ENCODE measurements at places on chromosomes 3 and 15.

GRCh38 chr15:95119041-95119610, 887.8 kb downstream of the MCTP2 start:
- DNase-seq, result no peak

- DNase-seq, result no peak
Measured at GRCh38 chr3:130711565-130712324, 34.9 kb downstream of the PIK3R4 start.

DNA sequence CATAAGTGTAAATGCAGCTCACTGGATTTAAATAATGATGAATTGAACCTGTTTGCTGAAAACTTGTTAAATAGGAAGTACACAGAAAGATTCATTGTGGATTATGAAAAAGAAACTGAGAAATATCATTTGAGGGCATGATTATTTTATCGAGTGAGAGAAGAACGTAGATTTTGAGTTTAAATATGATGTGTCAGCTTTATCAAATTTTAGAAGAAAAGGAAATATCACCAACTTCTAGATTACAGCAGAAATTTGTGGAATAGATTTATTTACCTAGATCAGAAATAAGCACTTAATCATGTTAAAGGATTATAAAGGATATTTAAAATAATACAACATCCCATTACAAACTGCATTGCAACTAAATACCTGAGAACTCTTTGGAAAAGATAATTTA, 315.5 kb downstream of the ZPLD1 start:
- no peak for DNase-seq

GRCh38 chr3:194711913-194712312, 26.2 kb downstream of the FAM43A start:
- DNase-seq, result no peak

- DNase-seq, result peak; percentile 88
Measured at GRCh38 chr3:174440741-174441587, 418.2 kb upstream of the NAALADL2 start.

GRCh38 chr3:48187301-48187578, 977 bp downstream of the CDC25A start:
- DNase-seq, result no peak

GRCh38 chr3:52894756-52895155, 2.6 kb downstream of the STIMATE start:
- DNase-seq, result no peak

DNA sequence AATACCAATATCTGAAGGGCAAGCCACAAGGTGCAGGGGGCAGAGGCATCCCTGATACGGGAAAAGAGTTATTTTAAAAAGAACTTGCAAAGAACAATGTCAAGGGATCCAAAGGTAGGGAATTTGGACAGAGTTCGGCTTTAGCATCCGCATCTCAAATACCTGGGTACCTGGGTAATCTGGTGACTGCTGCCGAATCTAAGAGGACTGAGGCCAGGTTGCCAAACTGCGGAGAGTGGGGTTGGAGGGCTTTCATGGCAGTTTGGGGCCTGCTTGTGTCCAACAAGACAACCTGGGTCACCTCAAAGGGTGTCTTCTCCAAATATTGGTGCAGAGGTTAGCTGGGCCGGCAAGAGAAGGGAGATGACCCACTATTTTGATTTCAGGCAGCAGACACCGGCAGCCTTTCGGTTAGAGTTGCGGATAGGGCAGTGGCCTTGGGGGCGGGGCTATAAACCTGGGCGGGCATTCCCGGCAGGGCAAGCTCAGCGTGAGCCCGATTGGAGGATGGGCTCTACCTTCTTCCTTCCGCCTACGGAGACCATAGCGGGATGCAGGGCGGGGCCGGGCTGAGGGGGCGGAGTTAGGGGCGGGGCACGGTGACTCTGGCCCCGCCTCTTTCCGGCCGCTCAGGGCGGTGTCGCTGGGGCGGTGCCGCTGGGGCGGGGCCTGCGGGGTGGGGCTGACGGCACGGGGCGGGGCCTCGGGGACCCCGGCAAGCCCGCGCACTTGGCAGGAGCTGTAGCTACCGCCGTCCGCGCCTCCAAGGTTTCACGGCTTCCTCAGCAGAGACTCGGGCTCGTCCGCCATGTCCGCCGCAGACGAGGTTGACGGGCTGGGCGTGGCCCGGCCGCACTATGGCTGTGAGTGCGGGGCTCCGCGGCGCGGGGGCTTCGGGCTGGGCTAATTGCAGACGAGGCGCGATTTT, at the start of gene IQGAP1:
Gene IQGAP1, plus strand, starts transcription at position 709 of the 928 bp plus-strand sequence. Its CDS starts 100 bp downstream, at position 809.
- peak; percentile 98 for DNase-seq

DNA sequence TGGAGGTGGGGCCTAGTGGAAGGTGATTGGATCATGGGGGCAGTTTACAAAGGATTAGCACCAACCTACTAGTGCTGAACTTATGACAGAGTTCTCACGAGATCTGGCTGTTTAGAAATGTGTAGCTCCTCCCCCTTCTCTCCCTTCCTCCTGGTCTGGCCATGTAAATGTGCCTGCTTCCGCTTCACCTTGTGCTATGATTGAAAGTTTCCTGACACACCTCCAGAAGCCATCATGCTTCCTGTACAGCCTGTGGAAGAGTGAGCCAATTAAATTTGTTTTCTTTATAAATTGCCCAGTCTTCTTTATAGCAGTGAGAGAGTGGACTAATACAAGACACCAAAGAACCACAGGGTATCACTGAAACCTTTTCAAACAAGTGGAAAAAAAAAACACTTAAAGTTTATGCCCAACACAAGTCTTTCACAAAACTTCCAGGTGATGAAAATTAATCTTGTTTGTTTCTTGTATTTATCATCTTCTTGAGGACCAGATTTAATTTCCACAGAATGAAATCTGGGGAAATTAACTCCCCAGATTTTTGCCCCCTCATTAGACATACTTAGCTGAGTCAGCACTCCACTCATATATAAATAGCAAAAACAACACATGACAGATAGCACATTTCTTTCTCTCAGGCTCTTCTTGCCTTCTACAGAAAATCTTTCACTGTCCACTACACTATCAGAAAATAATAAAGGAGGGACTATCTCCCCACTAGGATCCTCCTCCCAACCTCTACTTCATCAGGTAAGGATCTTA, 847.2 kb downstream of the TUSC7 start:
- no peak for DNase-seq

DNA sequence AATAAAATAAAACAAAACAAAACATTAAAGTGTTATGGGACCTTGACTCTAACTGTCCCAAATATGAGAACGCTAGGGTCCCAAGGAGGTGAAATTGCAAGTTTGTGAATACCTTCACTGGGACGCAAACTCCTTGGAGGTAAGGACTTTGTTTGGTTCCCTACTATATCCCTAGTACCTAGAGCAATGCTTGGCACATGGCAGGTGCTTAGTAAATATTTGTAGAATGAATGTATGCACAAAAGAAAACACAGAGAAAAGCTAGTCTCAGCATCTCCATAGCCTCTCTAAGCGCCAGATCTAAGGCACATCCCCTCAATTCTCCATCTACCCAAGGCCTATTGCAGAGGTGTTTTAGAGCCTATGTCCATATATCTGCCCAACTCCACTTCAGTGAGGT, 30.5 kb downstream of the GPR176 start:
- no peak for DNase-seq

- no peak for DNase-seq
Measured at GRCh38 chr15:64640146-64640871, 135.1 kb downstream of the RBPMS2 start.

- DNase-seq, result no peak
Measured at GRCh38 chr15:80730387-80730786, 35.3 kb downstream of the ABHD17C start.

DNA sequence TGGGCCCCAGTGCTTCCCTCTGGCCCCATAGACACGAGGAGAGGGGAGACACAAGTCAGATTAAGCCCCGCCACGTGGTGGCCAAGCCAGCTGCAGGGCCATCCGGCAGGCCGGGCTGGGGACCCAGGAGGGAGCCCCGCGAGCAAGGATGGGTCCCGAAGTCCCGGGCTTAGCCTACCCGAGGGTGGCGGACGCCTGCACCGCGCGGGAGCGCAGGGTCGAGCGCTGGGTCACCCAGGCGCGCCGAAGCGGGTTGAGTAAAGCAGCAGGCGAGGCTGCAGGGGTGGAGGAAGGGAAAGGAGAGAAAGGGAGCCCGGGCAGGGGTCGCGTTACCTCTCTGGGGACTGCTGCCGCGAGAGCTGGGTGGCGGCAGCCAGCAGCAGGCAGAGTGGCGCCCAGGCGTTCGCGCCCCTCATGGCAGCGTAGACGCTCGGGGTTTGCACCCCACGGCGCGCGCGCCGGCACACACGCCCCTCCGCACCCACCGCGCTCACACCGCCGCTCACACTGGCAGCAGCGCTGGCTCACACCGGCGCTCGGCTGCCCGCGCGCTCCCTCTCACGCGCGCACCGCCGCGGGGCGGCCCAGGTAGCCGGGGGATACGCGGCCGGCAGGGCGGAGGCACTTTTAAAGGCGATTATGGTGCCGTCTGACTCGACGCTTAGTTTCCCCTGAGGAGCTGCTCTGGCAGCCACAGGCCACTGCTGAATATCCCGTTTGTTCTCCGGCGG, at the start of gene PCOLCE2:
Gene PCOLCE2, minus strand, starts transcription at position 603 of the 731 bp plus-strand sequence. Its CDS starts 187 bp downstream, at position 416.
- peak; percentile 4 for DNase-seq

DNA sequence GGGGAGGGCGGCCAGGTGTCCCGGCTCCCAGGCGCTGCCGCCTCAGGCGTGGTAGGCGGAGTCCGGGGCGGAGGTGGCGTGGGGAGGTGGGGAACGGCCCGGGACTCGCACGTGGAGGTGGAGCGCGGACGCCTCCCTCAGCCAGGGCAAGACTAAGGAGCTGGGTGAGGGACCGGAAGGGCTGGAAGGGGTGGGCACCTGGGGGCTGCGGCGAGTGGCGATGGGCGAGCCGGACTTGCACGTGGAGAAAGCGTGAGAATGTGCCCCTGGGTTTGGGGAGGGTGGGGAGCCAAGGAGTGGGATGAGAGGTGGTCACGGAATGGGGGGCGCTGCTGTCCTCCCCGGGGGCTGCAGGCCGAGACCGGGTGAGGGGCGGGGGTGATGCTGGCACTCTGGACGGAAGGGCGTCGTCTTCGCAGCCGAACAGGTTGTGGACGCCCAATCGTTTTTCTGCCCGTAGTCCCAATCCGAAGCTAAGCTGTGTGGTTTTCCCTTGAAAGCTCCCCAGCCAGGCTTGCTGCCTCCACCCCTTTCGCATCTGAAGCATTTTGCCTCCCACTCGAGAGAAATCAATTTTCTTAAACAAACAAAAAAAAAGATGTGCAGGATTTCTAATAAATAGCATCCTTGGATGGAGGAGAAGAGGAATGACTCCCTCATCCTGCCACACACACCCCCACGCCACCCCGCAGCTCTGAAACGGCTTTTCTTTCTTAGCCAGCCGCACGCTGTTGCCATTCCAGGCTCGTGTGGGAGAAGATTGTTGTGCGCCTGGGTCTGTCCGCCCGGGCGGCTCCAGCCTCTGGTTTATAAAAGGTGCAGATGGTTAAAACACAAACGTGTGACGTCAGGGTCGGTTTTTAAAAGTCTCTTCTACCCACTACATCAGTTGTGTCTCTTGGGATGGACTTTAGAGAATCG, 62.5 kb upstream of the ANKRD28 start:
- peak; percentile 77 for DNase-seq

DNA sequence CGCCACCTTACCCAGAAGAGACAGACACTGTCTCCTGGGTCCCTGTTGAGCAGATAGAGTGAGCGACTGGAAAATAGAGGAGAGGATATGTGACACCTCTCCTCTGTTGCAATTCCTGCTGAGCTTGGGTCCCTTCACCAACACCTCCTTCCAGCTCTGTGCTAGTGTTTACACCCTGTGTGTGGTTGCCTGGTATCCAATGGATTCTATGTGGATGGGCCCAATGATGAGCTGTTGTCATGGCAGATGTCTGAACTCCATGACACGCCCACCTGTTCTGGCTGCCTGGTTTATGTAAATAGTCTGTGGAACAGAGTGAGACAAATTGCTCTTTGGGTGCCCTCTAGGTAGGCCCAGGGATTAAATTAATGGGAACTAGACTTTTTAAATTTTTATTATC, 23.7 kb downstream of the RBM5 start:
- DNase-seq, result no peak

DNA sequence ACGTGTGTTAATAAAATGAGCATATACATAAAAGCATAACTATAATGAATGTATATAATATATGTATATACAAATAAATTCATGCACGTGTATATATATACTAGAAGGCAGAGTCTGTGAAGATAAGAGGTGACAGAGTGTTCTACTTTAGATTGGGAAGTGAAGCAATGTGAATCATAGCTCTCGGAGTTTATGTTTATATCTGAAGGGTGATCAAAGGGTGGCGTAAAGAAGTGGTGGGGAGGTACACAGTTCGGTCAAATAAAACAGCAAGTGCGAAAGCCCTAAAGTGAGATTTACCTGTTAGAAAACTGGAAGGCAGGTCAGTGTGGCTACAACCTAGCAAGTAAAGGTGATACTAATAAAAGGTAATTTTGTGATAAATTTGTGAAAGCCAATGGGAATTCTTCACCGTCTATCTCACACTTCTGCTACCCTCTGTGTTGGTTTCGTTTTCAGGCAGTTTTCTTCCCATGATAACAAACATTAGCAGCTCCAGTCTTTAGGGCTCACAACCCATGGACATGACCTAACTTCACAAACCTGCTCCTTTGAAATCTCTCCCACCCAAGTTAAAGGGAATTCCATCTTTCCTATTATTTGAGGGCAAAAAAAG, 46.7 kb upstream of the BCHE start:
- DNase-seq, result no peak

DNA sequence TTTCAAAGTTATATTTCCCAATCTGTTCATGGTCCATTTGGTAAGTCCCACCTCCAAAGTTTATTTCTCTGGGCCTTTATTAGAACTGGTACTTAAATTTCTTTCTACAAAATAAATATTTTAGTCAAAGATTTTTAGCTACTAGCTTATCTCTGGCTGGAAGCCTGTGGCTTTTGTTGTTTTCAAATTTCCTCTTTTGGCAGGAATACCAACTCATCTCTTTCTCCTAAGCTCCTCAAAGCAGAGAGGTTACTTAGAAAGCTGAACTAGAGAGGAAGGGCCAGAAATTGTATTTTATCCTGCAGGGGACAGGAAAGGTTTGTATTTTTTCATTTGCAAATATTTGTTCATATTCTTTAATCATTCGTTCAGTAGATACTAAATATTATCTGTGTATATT, 227.8 kb downstream of the TBL1XR1 start:
- no peak for DNase-seq

DNA sequence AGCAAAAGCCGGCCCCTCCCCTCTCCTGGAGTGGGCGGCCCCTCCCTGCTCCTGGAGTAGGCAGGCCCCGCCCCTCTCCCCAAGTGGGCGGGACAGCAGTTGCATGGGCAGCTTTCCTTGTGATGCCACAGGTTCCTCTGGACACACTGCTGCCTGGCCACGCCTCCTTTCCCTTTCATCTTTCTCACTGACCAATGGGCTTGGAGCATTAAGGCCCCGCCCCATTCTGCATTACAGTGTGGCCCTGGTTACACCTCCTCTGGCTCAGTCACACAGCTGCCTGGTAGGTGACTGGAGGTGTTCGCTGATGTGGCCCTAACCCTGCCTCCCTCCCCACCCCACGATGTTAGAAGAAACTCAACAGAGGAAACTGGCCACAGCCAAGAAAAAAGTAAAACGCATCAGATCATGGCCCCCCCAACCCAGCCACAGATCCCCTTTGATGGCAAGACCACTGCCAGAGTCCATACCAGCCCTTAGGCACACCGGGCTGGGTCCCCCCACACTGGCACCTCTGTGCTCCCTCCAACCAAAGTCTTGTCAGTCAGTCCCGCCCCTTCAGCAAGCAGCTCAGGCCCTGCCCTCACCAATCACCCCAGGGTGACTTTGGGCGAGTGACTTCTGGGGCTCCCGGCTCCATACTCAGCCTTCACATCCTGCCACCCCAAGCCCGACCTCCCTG, 84.3 kb downstream of the ADAMTS7 start:
- no peak for DNase-seq

GRCh38 chr3:9659849-9660248, 10.5 kb downstream of the MTMR14 start:
- peak; percentile 84 for DNase-seq
